ENCODE measurements at places on chromosomes 12 and 14. TPM values are rescaled to one million over a fixed set of nuclear protein-coding genes. Genes with fewer than 3 reads are reported as not detected.

CFAP54 gene
- total RNA-seq = 0.56 TPM

- DNase-seq = no peak
Observed at GRCh38 chr14:72744416-72745120, 149.3 kb downstream of the DPF3 start.

EGLN3 gene
- 0.54 TPM for total RNA-seq

PTHLH gene
- total RNA-seq = 5.4 TPM

DNA sequence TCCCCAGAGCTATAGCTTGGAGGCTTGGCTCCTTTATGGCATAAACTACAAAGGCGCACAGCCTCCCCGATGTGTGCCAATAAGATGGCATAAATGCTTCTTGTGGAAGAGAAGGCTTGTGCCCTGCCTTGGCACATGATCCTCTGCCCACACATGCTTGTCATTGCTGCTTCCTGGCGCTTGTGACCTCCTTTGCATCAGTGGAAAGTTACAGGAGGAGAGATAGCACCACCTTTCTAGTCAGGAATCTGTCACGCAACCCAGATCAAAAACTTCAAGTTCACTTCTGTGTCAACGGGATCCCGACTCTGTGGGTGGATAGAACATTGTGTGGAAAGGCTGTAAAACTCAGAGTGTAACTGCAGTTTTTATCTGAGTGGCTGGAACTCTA is 183.8 kb upstream of the HIF1A start:
- DNase-seq = peak; percentile 70

C12orf50 gene
- total RNA-seq = not detected

DNA sequence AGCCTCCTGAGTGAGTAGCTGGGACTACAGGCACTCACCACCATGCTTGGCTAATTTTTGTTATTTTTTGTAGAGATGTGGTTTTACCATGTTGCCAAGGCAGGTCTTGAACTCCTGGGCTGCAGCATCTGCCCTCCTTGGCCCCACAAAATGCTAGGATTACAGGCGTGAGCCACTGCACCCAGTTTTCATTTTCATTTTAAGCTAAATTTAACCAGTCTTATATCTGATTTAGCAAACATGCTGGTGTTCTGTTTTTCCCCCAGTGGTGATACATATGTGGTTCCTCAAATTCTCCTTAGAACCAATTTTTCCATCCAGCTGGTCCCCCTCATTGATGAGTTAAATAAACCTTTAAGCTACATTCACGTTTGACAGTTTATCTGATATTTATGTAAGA is 43.8 kb upstream of the BICD1 start:
- no peak for DNase-seq

RIPK3 gene
- total RNA-seq = not detected

DNA sequence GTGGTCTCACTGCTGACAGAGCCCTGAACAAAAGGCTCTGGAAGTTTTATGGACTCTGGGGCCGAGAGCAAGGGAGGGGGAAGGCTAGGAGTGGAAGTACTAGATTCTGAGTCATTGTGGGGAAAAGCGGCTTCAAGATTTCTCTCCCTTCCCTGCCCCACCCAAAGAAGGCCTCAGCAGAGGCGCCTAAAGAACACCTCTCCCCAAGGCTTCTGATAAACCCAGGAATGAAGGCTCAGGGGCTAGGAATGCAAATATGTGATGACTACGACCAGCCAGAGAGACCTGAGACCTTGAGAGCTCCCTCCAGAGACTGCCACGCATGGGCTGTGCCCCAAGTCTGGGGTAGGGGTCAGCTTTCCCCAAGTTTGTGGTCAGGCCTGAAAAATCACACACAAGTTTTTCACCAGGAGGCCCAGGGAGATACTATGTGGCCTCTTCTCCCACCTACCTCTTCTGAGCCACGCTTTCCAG is 130.7 kb upstream of the HIF1A start:
- peak; percentile 92 for DNase-seq

PPP1R13B gene
- 16.2 TPM for total RNA-seq

Data from MCF 10A (cell line).